Heart right ventricle (tissue), 16 donors: ENCODE measurements at places on chromosomes 16 and 17.

DNA sequence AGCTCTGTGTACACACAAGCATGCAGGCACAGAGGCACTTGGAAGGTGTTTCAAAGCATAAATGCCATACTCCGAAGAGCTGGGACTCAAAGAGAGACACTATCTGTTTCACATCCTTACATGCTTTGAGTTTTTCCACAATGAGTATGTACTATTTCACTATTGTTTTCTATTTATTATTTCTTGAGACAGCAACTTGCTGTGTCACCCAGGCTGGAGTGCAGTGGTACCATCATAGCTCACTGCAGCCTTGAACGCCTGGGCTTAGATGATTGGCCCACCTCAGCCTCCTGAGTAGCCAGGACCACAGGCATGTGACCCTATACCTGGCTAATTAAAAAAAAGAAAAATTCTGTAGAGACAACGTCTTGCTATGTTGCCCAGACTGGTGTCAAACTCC lies 31.6 kb downstream of the CYB5D2 start:
- DNase-seq: no peak

DNA sequence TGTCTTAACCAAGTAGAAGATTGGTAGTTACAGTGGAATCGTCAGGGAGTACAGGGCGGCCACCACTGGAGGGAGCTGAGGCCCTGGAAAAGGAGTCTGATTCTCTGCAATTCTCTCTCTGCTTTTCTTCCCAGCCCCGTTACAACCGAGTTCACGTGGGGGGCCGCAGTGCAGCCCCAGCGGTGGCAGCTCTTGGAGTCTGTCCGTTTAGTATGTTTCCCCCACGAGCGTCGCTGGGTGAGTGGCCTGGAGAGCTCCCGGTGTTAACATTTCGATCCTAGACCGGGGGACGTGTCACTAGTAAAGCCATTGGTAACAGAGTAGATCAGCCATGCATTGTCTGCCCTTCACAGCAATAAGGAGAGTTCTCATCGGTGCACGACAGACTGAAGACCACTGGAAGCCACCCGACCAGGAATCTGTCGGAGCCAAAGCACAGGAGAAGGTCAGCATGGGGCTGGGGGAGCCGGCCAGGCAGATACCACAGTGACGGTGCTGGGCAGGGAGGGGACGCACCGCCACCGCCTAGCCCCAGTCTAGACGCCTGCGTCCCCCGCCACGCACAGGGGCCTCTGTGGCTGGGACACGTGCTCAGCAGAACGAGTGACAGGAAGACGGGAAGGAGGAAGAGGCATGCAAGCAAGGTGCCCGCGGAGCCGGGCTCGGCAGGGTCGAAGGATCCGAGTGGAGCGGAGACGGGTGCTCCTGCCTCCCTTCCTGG lies 15.7 kb downstream of the SLC16A3 start:
- no peak for DNase-seq

DNA sequence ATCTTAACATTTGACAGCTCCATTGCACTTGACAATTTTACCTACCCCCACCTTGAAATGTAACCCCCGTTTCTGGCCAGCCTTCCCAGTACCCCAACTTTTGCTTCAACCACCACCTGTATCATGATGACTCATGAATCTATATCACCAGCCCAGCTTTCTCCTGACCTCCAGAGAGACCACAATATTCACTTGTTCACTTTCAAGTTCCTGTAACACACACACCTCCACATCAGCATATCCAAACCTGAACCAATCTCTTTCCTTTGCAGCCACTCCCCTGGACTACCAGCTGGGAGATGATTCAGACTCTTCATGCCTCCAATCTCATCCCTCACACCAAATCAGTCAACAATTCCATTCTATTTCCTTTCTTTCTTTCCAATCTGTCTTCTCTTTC lies 8.0 kb downstream of the SMG6 start:
- DNase-seq: no peak

DNA sequence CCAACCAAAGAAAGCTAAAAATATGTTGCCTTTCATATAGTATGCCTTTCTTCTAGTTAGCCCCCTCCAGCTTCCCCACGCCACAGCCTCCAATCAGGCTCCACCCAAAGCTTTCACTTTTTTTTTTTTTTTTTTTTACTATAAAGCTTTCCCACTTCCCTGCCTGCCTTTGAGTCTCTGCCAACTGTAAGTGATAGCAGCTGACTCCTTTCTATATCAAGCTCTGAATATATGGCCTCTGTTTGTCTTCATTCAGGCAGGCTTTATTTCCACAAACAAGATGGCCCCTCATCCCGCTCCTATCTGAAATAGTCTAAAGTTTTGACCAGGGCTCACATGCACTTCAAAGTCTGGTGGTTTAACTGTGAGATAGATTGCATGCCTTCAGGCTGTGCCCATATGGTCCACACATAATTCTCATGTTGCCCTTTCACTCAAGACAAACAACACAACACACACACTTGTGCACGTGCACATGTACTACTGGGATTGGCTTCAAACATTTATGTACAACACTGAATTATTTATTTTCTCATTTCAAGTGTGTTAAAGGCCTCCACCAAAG lies 39.8 kb upstream of the DYNLRB2 start:
- DNase-seq: no peak

DNA sequence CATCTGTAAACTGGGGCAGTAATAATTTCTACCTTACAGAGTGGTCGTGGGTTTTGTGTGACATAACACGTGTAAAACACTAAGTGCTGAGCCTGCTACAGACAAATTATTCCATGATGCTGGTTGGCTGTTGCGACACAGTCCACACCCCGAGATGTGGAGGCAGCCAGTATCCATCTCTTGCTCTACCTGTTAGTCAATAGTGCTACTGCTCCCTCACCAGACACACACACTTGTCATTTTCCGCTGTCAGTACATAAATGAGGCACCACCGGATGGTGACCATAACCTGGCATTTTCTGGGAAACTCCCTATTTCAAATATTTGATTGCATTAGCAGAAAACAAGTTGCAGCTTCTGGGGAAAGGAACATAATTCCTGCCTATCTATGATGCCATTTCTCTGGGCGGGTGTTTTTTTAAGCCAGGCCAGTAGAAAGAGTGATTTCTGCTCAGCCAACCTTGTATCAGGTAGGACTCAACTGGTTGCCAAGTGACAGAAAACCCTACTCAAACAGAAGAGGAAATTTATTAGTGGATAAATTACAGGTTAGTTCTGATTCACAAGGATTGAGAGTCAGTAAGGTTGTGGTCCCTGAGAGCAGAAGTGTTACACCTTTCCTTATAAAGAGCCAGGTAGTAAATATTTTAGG lies 24.1 kb downstream of the DNAJA2 start:
- DNase-seq: no peak

- DNase-seq: no peak
Measured at GRCh38 chr16:48367441-48368049, 17.7 kb downstream of the SIAH1 start.

DNA sequence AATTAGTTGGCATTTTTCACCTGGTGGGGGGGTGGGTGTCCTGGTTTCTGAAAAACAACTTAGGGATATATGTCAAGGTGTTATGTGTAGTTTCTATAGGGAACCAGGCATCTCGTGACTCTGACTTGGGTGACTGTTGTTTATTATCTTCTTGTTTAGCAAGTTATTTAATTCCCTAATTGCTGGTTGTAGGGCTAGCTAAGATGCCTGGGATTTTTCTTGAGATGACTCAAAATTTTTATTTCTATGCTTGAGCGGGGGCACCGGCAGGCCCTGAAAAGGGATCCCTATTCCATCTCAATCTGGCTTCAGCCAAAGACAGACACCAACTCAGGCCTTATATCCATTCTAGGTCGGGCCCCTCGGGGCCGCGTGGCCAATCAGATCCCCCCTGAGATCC lies 3.2 kb downstream of the DPH1 start:
- no peak for DNase-seq

DNA sequence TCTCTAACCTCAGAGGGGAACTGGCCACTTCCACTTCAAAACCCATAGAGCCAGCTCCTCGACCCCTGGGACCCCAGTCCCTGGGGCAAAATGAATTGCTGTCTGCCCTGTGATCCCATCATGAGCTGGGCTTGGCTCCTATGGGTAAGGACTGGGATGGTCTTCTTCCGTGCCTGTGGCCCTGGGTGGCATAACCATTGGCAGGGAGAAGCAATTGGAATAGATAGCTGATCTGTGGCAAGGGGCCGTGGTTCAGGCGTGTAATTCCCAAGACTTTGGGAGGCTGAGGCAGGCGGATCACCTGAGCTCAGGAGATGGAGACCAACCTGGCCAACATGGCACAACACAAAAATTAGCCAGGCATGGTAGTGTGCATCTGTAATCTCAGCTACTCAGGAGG lies 4.3 kb downstream of the SULT1A2 start:
- DNase-seq: no peak
